ENCODE measurements at places on chromosomes 3 and 15.

GRCh38 chr3:115980709-115981108 is 357.4 kb downstream of the GAP43 start:
- no peak for DNase-seq

- DNase-seq: no peak
Measured at GRCh38 chr3:123769356-123769743, 114.8 kb downstream of the MYLK start.

GRCh38 chr15:24772686-24773373 is 97.3 kb downstream of the NPAP1 start:
- DNase-seq: peak; percentile 34

DNA sequence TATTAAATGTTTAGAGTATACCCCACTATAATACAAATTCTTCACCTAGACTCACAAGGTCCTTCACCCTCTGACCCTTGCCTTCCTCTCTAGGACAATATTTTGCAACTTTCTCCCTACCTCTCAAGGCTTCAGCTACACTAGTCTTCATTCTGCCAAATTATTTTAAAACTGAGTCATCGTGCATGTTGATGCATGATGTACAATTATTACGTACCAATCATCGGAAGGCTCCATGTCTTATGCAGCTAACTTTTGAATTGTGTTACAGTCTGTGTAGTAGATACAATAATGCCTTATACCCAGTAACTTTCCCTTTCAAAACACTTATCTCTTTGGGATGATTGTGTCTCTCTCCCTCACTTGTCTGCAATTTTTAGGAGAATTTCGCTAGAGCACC is 98.5 kb upstream of the ROBO2 start:
- no peak for DNase-seq

- no peak for DNase-seq
Measured at GRCh38 chr3:58074997-58075396, 66.8 kb downstream of the FLNB start.

GRCh38 chr3:61323094-61323493 is 71.8 kb upstream of the FHIT start:
- DNase-seq: no peak

- DNase-seq: no peak
Measured at GRCh38 chr15:38688761-38689160, 124.1 kb upstream of the RASGRP1 start.

- DNase-seq: no peak
Measured at GRCh38 chr3:194657439-194657838, 14.6 kb downstream of the LSG1 start.

DNA sequence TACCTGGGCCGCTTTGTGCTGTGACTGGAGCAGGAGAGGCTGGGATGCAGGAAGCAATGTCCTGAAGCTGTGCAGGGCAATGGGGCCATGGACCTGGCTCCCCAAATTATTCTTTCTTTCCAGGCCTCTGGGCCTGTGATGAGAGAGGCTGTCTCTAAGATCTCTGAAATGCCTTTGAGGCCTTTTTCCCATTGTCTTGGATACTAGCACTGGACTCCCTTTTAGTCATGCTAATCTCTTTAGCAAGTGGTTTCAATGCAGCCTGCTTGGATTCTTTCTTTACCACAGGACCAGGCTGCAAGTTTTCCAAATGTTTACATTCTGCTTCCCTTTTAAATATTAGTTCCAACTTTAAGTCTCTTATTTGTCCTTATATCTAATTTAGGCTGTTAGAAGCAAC is 64.8 kb upstream of the SGO1 start:
- no peak for DNase-seq

- DNase-seq: no peak
Measured at GRCh38 chr3:63818282-63819150, 583 bp upstream of the C3orf49 start.

DNA sequence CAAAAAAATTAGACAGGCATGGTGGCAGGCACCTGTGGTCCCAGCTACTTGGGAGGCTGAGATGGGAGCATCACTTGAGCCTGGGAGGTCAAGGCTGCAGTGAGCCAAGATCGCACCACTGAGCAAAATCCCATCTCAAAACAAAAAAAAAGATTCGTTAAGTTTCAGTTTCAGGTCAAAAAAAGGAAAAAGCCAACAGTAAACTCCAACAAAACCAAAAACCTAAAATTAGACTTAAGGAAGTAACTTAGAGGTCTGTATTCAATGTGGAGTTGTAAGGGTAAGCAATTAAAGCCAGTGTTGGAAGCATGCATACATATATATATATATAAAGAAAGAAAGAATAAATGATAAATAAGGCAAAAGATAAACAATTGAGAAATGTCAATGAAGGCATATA is 11.8 kb downstream of the KPNA1 start:
- no peak for DNase-seq

- DNase-seq: no peak
Measured at GRCh38 chr3:31707286-31707685, 174.6 kb downstream of the STT3B start.

DNA sequence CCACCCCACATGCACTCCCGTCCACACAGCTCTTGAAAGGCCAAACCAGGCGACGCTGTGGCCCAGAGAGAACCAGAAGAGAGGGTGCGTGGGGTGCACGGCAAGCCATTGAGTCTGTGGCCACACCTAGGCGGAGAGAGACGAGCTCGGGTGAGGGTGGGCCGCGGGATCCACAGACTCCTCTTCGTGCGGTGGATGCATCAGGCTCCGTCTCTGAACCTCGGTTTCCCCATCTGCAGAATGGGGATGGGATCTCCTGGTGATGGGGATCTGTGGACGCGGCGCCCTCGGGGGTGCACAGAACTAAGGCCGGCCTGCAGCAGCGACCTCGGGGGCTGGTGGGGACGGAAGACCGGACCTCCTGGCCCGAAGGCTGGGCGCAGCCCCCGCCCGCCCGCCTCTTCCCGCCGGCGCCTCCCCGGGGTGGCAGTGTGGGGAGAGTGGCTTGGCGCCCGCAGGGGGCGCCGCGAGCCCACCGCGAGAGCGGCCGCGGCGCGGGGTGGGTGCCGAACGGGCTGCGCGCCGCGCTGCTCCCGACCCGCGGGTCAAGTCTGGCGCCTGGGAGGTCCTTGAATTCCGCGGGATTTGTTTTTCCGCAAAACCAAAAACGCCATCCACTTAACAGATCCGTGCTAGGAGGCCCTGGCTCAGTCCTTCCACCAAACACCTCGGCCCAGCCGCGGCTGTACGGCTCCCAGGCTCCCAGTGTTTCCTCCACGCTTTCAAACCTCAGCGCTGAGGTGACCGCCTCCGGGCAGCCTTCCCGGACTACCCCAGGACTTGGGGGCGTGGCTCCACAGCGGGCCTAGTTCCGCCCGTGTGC is 13.2 kb upstream of the ADPGK start:
- no peak for DNase-seq

- no peak for DNase-seq
Measured at GRCh38 chr3:188789251-188789650, 382.5 kb upstream of the TPRG1 start.

GRCh38 chr3:57006949-57007419 is 53.5 kb upstream of the SPATA12 start:
- no peak for DNase-seq

DNA sequence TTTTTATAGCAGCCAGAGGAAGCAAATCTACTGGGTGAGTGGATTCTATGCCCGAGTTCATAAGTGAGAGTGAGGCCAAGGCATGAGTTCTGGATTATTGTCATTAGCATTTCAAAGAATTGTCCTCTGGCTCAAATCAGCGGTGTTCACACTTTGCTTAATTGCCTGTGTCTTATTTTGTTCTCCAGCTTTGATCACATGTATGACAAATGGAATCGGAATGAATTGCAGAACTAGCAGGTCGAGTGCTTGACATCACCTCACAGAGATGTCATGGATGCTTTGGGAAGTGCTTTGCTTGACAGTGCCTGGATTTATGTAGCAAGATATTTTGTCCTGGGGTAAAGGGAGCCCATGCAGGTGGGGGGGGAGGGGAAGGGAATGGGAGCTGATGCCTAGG is 68.0 kb downstream of the SH3GL3 start:
- no peak for DNase-seq

- no peak for DNase-seq
Measured at GRCh38 chr3:120568598-120568997, 27.5 kb upstream of the NDUFB4 start.

GRCh38 chr3:64575211-64575844 is 112.5 kb downstream of the ADAMTS9 start:
- no peak for DNase-seq

GRCh38 chr3:127585163-127585812 is 5.2 kb downstream of the TPRA1 start:
- no peak for DNase-seq

- DNase-seq: no peak
Measured at GRCh38 chr3:32450426-32450825, 52.2 kb downstream of the CMTM6 start.

DNA sequence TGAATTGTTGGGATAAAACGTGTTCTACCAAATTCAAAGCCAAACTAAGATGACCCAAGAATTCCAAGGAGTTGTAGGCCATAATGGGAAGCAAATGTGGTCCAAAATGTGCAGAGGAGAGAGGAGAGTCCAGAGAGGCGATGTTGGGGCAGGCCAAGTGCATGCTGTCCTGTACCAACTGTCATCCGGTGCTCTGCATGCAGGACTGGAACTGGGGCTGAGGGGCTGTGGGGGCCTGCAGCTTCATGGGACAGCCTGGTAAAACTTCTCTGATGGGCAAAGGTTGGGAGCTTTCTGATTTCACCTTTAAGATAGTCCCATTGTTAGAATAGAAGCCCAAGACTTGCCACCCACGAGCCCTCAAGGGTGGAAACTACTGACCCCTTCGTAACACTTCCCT is 831.4 kb downstream of the AGBL1 start:
- no peak for DNase-seq

GRCh38 chr3:55765398-55765797 is 278.3 kb upstream of the WNT5A start:
- DNase-seq: no peak

DNA sequence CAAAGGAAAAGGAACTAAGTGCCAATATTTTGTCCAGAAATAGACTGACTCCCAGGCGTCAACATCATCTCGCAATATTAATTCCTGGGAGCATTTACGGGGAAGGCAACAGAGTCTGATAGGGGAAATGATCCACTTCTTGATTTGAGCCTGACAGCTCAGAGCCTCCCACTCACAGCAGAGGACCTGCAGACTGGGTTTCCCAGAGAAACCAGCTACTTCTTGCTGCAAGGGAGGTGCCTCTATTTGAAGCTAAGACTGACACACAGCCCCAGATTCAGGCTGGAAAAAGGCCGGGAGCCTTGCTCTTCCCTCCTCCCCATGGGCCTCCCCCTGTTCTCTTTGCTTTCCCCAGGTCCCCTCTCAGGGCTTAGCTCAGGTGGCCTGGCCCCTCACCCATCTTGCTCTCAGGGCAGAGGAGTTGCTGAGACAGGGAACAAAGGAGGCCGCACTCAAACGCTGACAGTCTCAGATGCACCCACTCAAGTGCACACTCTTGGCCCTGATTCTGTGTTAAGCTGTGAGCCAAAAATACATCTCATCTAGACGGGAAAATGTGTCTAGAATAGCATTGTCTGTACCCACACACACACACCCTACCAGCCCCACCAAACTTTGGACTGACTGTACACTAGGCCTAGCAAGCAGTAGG is 49.8 kb upstream of the DCLK3 start:
- no peak for DNase-seq

GRCh38 chr15:89836267-89837133 is 21.8 kb upstream of the ANPEP start:
- no peak for DNase-seq

- no peak for DNase-seq
Measured at GRCh38 chr3:62882676-62883200, 7.5 kb upstream of the CADPS start.

DNA sequence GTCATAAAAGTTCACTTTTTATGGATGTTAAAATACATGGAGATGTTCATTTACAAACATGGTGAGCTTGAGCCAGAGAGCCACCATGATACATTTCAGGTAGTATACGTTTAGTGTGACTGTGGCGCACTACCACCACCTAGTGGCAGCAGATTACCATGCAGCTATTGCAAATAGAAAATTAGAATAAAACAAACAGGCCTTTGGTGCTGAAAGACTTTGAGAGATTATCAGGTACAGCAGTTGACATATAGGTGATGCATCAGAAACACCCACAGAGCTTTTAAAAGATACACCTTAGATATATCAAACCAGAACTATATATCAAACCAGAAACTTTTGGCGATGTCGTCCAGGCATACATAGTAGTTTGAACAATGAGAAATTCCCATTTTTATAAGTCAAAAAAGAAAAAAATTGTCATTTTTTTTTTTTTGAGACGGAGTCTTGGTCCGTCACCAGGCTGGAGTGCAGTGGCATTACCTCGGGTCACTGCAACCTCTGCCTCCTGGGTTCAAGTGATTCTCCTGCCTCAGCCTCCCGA is 42.0 kb upstream of the ICE2 start:
- DNase-seq: peak; percentile 14
